ENCODE measurements at places on chromosomes 3 and 15.

- no peak for DNase-seq
These were observed 66.3 kb downstream of the ATP2B2 start for GRCh38 chr3:10438902-10439610.

DNA sequence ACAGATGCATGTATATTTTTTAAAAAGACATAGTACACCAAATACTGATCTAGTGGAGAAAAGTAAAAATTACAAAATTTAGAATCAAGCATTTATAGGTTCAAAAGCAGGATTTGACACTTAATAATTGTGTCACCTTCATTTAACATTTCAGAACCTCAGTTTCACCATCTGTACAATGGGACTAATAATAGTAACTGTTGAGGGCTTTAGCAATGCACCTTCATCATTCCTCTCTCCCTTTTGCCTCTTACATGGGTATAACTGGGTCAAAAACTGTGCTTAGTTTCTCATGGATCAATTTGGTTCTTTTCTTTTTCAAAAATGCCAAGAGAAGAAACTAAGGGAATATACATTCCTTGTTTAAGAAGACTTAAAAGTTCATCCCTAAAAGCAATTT, 5.5 kb upstream of the TMEM212 start:
- no peak for DNase-seq

GRCh38 chr3:125150525-125151441, 61.8 kb downstream of the SLC12A8 start:
- DNase-seq, result no peak

DNA sequence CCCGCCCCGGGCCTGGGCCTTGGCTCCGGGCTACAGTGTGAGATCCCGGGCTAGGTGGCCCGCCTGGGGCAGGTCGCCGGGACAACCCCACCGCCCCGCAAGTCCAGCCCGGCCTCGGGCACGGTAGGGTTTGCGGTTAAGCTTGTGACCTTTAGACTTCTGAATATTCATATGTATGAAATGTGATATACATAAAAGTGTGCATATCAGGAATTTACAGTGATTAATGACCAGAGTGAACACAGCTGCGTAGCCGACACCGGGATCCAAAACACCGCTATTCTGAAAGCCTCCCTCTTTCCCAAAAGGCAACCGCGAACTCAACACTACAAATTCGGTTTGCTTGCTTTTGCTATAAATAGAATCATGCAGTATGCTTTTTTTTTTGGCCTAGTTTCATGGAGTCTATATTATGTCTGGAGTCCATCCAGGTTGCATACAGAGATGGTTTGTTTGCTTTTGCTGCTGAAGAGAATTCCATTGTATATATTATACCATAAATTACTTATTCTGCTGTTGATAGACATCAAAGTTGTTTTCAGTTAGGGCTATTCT, 636 bp upstream of the SNRPA1 start:
- DNase-seq, result no peak

GRCh38 chr3:197420115-197420514, 121.7 kb upstream of the DLG1 start:
- no peak for DNase-seq

DNA sequence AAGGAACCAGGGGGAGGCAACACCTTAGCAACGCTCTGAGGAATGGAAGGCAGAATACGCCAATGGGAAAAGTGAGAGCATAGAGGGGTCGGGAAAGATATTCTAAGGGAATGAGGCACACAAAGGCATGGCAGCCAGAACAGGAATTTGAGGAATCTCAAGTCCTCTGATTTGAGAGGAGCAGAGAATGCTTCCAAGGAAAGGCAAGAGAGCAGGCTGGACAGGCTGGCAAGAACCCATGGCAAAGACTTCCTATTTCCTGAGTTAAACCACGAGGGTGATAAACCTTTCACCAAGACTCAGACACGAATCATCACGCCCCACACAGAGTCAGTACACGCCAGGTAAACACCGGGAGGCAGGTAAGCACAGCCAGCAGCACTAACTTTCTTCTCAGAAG, 109.8 kb downstream of the IGF2BP2 start:
- DNase-seq, result no peak

DNA sequence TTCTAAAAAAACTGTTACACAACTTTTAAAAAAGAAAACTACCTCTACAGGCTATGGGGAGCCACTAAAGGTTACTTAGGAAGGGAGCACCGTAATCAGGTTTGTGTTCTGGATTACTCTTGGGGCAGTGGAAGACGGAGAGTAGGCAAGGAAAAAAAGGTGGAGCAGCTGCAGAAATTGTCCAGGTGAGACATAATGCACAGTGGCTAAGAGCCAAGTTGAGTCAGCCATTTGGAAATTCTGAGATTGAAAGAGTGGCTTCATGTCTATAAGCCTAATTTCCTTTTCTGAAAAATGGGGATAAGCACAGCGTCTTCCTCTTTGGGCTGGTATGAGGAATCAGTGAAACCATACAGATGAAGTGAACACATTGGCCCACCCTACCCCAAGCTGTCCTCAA, 195.2 kb downstream of the CADPS start:
- no peak for DNase-seq

GRCh38 chr15:39976291-39977274, 42.7 kb downstream of the EIF2AK4 start:
- peak; percentile 67 for DNase-seq

- DNase-seq, result no peak
These were observed 16.4 kb downstream of the CHST13 start for GRCh38 chr3:126540342-126540849.

GRCh38 chr15:99997112-99997651, 263.9 kb upstream of the LYSMD4 start:
- no peak for DNase-seq

- no peak for DNase-seq
These were observed 82.4 kb upstream of the PRR23C start for GRCh38 chr3:139127101-139127500.

DNA sequence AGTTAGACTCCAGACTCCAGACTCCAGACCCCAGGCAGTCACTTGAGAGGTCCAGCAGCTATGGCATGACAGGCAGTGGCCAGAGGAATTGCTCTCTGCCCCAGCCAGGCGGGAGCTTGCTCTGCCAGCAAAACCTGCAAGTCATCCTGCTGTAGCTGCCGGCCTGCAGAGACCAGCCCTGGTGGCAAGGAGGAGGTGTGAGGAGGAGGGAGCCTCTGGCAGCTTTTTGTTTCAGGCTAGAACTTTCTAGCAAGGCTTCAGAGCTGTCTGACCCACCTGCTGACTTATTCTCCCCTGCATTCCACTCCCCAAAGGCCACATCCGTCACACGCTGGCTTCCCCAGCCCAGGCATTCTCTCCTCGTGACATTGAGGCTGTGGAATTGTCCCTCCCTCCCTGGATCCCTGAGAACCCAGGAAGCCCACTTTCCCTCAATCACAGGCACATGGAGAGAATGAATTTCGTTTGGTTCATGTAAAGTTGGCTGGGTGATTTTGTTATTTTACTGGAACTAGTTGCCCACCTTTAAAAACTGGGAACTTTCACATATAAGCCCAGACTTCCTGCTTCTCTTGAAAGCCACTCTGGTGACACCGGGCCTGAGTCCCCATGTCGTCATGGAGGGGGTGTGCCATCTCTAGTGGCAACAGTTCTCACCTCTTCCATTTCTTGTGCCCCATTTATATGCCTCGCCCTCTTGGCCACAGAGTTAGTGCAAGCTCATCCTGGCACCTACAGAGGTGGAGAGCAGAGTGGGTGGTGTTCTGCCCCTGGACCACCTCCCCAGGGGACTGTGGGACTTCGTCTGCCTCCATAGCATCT, 82.7 kb downstream of the ABHD5 start:
- DNase-seq, result peak; percentile 67

DNA sequence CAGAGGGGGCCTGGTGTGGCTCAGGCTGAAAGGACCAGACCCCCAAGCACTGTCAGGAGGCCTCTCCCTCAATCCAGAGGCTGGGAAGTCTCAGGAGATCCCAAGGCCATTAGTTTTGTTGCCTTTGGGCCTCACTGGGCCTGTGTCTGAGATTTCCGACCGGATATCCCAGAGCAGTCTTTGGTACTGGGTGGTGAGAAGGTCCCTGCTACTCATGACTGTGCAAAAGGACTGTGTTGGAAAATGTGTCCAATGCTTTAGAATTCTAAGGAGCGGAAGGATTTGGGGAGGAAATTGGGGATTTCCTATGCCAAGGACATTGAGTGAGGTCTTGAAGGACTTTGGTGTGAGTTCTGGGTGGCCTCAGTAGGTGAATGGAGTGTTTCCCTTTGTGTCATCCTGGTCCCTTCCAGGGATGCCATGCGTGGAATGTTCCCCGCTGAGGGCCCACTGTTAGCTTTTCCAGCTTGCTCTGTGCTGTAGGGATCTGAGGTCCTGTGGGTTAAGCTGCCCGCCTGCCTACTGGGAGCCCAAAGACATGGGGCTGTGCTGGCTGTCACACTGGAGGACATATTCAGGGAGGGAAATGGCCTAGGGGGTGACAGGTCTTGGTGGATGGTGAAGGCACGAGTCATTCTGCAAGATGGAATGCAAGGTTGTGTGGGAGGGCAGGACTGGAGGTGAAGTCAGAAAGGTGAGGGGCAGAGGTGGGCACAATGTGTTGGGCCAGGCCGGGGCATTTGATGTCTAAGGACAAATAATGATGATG, 16.4 kb downstream of the SMAD6 start:
- DNase-seq, result no peak

DNA sequence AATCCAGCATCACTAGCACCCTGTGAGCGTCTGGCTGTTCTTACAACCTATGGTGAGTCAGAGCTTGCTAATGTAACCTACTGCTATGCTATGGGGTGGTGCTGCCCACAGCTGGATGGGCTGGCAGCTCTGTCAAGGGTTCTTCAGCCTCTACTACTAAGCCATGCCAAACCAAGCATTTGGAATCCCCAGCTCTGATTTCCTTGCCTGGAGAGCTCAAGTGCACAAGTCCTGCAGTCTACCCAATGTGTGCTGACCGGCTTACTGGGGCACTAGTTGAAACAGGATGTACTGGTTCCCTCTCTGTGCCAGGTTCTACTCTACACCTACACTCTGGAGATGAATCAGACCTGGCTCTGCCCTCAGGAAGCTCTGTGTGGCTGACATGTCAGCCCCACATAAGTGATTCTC, 4.2 kb downstream of the TEX264 start:
- DNase-seq, result no peak

- no peak for DNase-seq
These were observed 8.2 kb downstream of the RCN2 start for GRCh38 chr15:76939715-76940114.

DNA sequence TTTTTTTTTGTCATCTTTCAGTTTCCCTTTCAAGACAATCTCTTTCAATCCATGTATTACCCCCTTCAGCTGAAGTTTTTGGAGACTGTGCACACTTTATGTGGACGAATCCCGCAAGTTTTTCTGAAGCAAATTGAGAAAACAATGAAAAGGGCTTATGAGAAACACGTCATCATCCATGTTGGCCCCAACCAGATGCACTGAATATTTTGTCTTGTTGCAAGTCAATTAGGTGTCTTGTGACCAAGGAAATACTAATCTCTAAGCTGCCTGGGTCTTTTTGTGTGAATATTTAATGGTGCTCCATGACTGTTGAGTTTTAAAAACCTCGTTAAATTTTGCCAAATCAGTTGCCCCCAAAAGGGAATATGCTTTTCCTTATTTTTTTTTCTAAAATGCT, 21.7 kb upstream of the PPP4R2 start:
- DNase-seq, result no peak

DNA sequence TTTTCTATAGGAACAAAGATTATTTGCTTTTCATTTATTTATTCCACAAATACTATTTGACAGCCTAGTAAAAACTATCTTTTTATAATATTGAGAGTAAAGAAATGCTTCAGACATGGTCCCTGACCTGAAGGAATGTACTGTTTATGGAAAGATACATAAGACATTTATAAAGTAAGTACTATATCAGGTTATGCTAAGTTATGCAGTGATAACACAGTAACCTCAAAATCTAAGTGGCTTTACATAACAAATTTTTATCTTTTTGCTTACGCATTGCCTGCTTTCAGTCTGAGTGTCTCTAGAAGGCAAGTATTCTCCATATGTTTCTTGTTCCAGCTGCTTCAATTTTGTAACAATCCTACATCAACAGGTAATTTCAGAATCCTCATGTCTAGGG, 694.0 kb downstream of the SQOR start:
- no peak for DNase-seq

- no peak for DNase-seq
These were observed 1278.0 kb upstream of the ALCAM start for GRCh38 chr3:104088738-104089137.

- DNase-seq, result no peak
These were observed 20.9 kb downstream of the AVEN start for GRCh38 chr15:34018021-34018645.

DNA sequence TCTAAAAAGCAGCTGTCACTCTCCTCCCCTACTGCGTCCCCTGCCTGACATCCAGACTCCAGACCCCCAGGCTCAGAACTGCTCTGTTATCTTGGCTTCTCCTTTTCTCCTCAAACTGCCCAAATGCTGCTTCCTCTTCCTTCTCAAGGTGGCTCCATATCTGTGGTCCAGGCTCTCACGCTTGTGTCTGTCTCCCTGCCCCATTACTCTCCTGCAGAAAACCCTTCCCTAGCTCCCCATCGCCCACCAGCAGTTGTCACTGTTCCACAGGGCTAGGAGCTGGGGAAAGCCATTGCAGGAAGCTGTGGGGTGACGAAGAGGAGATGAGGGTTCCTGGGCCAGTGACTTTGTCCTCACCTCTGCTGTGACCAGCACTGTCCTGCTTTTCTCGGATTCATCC, 30.7 kb upstream of the CGNL1 start:
- DNase-seq, result no peak

GRCh38 chr15:93894438-93895036, 336.8 kb upstream of the MCTP2 start:
- DNase-seq, result no peak

- no peak for DNase-seq
These were observed 110.2 kb downstream of the TPRA1 start for GRCh38 chr3:127480196-127480954.

GRCh38 chr3:144859161-144859560, 887.5 kb downstream of the DIPK2A start:
- no peak for DNase-seq

DNA sequence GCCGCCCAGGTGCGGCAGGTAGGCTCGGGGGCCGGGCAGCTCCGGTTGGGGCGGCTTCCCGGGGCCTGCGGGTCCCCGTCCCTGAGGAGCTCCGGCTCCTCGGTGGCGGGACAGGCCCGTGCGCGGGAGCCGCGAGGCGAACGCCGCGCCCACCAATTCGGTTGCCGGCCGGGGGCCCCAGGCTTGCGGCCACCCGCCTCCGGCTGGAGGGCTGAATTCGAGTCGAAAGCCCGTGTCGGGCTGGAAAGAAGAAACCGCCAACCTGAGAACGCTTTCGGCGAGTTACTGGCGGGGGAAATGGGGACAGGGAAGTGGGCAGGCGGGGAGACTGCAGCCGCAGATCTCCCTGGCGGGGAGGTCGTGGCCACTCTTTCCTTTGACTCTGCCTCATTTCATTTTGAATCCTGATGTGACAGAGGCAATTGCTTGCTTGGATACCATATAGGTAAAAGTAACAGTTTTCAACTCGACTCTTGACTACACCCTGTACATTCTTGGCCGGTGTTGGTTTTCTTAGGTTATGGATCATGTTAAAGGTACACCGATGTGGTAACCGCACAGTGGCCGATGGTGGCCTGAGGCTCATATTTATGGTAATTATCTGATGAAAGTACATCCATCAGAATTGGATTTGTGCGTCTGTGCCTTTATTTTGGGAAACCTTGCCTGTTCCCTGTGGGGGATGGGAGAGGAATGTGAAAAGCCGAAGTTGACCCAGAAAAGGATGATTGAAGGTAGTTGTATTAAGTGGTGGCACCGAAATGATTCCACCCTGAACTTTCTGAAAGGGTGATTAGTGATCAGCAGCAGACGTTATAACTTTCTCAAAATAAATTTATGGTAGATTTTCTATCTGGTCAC, 1.7 kb downstream of the B3GNT5 start:
- no peak for DNase-seq

- no peak for DNase-seq
These were observed 23.7 kb downstream of the PHLDB2 start for GRCh38 chr3:111882799-111883198.
